Activated T-cell treated with anti-CD3 and anti-CD28 coated beads for 4 hours (primary cell): ENCODE measurements at places on chromosomes 2 and 18.

GRCh38 chr2:20471148-20471547 is 24.3 kb downstream of the RHOB start:
- no peak for DNase-seq

DNA sequence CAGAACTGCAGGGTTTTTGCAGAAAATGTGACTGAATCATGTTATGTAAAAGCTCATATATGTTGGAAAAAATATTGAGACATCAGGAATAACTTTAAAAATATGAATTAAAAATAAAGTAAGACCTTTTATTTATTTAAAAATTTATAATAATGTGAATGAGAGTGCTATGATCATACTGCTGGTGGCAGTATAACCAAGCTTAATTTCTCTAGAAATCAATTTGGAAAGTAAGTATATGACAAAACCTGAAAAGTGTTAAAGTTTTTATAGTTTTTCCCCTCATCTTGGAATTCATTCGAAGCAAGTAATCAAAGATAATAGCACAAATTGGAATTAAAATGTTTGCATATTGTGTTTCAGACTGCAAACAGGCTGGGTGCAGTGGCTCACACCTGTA is 7.5 kb downstream of the SLC39A10 start:
- DNase-seq = no peak

GRCh38 chr2:205103699-205104098 is 558.4 kb downstream of the PARD3B start:
- no peak for DNase-seq

- DNase-seq = no peak
Observed at GRCh38 chr2:15842758-15843666, 97.3 kb upstream of the MYCN start.

DNA sequence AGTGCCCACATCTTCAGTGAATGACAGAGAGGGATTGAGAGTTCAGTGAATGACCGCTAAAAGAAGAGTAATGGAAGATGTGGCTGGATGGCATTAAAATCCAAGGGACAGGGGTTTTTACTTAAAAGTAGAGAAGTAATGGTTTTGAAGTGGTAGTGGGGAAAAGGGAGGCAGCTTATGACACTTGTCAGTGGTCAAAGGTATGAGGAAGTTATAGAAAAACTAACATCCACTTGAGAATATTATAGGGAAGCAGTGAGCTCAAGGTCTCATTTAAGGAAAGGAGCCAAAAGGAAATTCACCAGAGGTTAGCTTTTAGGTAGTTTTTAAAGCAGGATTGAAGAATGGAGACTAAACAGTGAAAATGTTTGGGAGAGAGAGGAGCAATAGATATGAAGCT is 24.3 kb downstream of the CDK15 start:
- DNase-seq = no peak

GRCh38 chr2:48319863-48320262 is 210.1 kb upstream of the STON1 start:
- DNase-seq = no peak

- no peak for DNase-seq
Observed at GRCh38 chr2:149650006-149650405, 62.4 kb upstream of the MMADHC start.

DNA sequence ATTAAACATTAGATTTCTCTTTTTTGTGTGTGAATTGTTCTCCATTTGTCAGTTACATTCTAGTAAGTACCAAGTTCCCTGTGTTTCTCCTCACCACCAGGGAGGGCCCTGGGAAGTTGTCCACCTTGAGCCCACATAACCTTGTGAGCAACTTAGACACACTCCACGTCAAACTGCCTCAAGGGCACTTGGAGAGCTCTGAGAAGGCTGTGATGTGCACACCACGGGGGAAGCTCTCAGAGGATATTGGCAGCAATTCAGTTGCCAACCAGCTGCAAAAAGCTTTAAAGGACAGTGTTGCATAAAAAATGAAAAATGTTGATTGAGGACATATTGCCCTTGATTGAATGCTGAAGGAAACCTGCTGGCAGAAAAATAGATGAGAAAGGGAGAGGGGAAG is 743.6 kb downstream of the RNF144A start:
- no peak for DNase-seq

DNA sequence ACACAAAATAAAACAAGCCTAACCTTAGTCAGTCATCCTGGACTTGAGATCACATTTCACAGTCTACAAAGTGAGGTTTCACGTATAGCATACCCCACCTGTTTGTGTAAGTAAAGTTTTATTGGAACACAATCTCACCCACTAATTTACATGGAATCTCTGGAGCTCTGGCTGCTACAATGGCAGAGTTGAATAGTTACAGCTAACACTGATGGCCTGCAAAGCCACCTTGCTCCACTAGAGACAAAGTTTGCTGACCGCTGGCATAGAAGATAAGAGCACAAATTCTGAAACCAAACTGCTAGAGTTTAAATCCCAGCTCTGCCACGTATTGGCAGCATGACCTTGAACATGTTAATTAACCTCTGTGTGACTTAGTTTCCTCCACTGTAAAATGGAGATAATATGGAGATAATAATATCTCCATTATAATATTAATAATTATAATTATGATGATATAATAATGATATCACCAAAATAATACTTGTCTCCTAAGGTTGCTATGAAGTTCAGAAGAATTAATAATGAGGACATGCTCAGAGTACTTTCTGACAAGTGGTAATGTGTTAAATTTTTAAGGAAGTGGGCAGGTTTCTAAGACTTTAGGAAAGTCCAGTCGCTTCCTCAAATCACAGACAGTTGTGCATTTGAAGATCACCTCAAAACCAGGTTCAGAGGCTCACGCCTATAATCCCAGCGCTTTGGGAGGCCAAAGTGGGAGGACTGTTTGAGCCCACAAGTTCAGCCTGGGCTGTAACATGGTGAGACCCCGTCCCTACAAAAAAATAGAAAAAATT is 204.6 kb downstream of the SH3RF3 start:
- DNase-seq = no peak
